ENCODE measurements at places on chromosomes 16 and 17.

DNA sequence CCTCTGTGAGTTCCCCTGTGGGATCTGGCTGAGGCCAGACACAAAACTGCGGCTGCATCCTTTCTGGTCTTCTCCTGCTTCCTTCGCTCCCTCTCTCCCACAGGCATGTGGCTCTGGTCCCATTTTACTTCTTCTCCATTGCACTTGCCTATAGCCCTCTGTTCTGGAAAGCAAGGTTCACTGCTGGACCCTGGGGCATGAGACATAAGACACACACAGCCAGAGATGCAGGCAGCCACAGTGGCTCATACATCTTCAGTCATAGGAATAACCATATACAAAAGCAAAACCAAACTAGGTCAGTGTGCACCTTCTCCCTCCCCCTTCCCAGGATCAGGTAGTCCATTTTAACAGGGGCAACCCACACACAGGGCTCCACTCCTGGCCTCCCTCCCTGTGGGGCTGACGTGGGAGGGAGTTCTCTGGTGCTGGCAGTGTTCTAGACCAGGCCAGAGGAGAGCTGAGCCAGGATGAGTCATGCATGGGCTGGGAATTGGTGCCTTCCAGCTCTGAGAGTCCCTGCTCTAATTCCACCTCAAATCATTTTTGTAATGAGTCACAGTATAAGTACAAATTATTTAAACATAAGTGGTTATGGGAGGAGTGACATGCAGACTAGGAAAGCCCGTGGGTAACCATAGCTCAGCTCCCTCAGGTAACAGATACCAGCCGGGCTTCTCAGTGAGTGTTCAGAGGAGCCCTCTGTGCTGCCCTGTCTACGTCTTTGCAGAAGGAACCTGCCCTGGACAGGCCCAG, 58.0 kb downstream of the ASIC2 start:
- peak; percentile 65 for DNase-seq

DNA sequence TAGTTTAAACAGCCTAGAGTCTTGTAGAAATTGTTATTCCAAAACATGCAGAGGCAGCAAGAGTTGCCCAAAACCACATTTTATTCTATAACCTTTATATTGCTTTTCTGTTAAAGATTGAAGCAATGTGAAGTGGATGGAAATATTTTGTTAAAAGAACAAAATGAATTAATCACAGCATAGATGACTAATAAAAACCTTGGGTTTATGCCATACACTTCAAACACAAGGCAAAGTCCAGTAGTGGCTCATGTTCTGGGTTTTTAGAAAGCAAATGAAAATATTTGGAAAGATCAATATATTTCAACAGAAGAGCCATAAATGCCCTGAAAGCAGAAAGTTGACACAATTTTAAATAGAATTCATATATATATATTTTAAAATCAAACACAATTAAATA, 36.7 kb upstream of the ULK2 start:
- DNase-seq: no peak

- DNase-seq: peak; percentile 71
These were observed 9.3 kb upstream of the SKAP1 start for GRCh38 chr17:48439110-48439850.

GRCh38 chr17:30005709-30006320, 64.4 kb downstream of the EFCAB5 start:
- no peak for DNase-seq

DNA sequence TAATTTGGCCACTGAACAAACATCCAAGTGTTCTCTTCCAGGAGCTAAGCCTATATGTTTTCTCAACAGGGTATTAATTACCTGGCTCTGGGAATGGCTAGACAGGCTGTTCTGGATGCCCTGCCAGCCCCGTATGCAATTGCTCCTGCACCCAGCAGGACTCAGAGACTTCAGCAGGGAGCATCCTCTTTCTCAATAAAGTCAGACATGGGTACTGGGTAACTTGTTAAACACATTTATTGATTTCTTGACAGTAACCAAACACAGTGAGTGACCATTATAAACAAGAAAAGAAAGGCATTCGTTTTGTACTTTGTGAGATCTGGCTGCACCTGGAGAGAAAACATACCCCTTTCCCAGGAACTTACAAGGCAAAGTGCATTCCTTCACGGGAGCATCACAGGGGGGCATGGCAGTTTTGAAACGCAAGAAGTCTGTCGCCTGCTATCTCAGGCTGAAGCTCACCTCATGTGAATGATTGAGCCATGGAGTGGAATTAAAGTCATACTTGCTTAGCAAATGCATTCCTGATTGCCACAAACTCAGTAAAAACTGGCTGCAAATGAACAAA, 369.8 kb downstream of the UTP18 start:
- no peak for DNase-seq

All from activated effector memory CD4-positive, alpha-beta T cell treated with anti-CD3 and anti-CD28 coated beads, Interleukin-2, amount 50 U/mL, for 16 hours (primary cell).